Left colon (tissue), 2 donors: ENCODE measurements at places on chromosomes 6 and 20. TPM values are rescaled to one million over a fixed set of nuclear protein-coding genes. Genes with fewer than 3 reads are reported as not detected.

RAB44 gene
- total RNA-seq: 0.42 TPM

TRIM40 gene
- total RNA-seq: 30.7 TPM

CRISP2 gene
- not detected for total RNA-seq

TREM2 gene
- 0.27 TPM for total RNA-seq

CNKSR3 gene
- total RNA-seq: 49.4 TPM

MEP1A gene
- total RNA-seq: 412 TPM

NDRG3 gene
- total RNA-seq: 32.7 TPM
